ENCODE measurements at places on chromosomes 2 and 18.

DNA sequence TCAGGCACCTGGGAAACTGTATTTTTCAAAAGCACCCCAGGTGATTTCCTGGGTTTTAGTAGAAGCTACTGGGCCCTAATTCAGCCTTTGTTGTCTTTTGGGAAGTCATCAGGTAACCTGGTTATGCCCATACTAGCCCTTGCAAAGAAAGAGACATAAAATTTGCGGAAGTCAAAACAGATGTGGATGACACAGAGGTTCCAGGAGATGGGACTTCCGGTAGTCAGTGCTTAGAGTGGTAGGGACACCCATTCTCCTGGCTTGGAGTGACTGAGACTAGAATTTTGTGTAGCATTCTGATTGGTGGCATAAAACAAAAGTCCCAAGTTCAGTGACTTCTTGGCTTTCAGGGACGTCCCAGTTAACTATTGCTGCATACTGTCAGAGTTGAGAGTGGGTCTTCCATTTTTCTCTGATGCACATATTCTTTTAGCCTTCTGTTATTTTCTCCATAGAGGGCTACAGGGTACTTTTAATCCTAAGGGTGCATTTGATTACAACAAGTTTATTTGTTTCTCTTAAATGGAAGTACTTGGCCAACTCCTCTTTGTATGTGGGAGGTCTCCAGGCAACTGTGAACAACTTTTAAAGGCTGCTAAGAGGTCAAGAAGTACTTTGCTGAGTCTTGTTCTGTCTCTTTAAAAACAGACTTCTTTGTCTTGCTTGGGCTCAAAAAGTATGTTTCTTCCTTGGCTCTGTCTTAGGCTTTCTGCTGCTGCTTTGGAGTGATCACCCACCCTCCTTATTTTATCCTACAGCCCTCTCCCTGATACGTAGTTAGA lies 8.8 kb downstream of the NAB1 start:
- no peak for DNase-seq

DNA sequence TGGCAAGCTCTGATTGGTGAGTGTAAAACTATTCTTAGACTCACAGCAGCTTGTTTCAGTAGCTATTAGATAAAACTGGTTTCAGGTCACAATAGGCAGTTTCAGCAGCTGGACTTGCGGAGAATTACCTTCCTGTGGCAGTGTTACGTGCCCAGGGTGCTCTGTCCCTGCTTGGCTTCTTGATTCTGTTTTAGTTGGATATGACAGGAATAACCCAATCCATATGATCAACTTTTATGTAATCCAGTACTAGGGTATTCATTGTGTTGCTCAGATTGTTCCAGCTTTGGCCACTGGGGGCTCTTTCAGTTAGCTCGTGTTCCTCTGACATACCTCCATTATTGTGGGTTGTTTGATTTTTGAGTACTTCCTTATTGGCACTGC lies 43.1 kb downstream of the INPP4A start:
- DNase-seq: no peak

DNA sequence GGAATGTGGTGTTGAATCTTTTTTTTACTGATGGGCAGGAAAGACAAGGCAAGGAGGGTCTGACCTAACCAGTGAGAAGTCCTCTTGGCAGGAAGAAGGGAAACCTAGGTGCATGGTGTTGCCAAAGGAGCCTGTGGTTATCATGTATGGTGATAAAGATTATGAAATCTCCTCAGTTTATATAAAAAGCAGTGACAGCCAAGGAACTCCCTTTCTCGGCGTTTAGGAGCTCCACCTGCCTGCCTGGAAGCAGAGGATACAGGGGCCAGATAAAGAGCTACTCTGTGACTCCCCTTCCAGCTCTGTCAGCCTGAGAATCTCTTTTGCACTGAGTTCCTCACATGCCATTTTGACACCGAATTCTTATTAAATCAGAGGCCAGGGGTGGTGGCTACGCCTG lies 26.1 kb downstream of the COLEC12 start:
- DNase-seq: no peak

DNA sequence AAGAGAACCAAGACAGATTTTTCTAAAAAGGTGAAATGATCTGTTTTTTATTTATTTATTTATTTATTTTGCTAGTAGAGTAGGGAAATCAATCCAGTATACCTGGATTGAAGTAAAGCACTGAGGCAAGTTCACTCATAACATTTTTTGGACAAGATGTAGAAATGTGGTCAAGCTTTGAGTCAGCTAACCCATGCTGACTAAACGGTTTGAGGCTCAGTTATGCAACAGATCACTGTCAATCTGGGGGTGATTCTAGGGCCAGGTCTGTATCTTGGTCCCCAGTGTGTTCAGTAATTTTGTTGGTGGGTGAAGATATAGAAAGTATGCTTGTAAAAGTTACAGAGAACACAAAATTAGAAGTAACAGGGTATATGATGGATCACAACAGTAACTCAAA lies 60.2 kb downstream of the RMDN2 start:
- DNase-seq: no peak

DNA sequence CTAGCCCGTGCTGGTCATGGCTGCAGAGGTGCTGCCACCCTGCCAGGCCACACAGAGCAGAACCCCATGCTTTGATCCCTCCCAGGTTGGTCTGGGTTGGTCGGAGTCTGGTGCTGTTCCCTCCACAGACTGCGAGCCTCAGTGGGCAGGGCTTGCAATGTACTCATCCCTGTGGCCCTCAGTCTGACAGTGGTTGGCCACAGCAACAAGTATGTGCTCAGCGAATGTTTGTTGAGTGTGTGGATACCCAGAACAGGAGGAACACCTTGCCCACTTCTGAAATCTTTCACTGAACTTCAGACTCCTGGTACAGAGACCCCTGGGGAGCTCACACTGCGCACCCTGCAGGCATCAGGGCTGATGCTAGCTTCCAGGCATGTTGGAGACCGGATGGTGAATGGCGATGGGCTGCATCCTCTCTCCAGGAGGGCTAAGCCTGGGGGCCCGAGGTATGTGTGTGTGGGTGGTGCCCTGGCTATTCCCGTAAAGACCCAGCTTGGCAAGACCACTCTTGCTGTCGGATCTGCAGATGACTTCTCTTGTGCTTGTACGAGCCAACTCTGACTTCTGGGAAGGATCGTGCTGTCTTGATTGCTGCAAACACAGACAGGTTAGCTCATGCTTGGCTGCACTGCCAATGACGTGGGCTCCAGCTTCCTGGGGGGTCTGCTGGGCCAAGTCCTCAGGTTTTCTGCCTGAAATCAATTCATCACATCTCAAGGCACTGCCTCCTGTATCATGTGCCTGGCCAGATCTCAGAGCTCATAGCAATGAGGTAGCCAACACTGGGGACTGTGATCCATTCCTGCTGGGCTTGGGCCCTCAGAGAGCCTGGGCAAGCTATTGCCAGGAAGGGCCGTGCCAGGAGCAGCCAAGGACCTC lies 43.7 kb downstream of the RHOB start:
- DNase-seq: no peak

DNA sequence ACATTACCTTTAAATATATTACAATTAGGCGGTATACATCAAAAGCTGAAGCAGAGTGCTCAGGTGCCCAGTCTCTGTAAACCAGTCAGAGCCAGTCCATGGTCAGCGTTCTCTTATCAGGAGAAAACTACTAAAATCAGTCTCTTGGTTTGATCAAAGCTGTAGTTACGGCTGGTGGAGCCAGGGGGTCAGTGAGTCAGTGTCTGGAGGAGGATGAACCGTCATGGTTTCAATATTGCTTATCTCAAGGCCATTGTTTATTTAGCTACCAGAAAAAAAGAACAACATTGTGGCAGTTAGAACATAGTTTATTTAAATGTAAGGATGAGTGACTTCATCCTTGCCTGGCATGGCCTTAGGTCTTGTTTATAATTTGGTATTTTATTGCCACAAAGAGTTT lies 71.3 kb upstream of the NYAP2 start:
- DNase-seq: no peak

DNA sequence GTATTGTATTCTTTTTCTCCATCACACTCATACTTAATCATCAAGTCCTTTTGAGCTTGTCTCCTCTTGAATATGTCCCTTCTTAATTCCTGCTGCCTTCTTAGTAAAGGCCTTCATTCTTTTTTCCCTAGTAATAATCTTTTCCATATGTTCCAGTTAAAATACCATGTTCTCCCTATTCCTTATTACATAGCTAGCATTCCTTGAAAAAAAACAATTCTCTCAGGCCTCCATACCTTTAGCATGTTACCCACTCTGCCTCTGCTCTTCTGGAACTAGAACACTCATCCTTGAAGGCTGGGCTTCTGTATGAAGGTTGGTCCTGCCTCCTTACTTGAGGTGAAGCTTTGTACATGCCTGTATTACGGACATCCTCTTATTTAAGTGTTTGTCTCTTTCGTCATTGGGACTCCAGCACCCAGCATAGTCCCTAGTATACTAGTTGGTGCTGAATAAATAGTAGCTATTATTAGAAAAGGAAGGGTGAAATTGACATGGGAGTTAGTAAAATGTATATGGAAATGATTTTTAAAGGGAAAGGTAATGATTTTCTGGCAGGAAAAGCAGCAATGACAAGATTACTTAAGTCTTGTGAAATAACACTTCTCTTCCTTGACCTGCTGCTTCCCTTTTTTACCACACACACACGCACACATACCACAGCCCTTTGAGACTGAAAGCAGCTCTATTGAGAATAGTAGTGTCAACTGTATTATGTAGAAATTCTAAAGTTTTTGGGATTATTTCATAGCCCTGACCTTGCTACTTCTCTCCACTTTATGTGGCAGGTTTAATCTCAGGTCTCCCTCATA lies 45.6 kb downstream of the REL start:
- DNase-seq: no peak

- DNase-seq: no peak
These were observed 3.6 kb downstream of the DPP4 start for GRCh38 chr2:162070228-162070936.

DNA sequence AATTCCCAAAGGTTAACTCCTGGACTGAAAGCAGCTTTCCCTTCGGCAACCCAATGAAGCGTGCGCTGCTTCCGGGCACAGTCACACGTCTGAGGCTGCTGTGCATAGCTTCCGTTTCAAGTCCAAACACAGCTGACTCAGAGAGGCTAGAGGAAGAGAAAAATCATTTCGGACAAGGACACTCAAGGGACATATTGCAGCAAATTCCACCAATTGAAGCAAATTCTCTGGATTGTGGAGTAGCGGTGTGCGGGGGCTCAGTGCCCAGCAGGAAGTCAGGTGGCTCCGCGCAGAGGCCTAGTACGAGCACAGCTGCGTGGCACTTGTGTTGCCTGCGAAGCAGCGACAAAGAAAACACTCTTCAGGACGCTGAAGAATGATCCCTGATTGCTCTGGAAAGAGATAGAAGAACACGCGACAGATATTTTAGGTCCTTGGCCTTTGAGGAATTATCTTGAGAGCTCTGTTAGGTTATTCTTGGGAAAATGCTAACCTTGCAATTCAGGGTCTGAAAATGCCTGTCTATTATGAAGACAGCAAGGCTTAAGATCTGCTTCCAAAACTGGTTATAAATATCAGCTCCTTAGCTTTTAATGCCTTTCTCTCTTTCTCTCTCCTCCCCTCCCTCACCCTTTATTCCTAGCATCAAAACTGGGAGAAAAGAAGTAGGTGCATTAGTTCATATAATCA lies 352.6 kb upstream of the DLGAP1 start:
- DNase-seq: no peak

- no peak for DNase-seq
These were observed 127.3 kb upstream of the CXCR4 start for GRCh38 chr2:136245211-136245610.

DNA sequence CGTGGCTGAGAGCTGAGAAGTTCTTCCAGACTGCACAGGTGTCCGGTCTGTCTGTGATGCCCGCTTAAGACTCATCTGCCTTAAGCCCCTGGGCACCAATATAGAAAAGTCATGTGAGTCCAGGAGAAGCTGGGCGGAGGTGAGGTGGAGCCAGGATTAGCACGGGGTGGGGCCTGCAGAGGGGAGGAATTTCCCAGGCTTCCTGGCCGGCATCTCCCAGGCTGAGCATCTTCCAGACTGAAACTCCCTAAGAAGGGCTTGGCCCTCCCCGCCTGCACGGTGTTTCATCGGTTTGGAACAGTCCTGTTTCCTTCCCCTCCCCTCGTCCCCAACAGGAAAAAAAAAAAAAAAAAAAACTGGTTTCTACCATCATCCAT lies 270.3 kb downstream of the ATAD2B start:
- DNase-seq: no peak

DNA sequence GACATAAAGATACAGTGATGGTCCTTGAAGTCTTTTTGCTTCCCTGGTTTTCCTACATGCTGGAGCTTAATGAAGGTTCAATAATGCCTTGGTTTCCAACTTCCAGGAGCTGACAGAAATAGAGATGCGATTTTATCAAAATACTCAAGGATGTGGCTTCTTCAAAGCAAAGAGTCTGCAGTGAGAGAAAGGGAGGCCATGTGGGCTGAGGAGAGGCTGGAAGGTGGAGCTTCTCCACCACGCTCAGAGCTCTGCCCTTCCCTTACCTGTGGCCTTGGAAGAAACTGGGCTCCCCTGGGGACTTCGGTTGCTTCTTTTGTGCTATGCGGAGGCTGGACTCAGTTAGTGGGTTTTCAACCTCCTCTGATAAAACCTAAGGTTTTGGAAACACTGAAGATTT lies 175.0 kb upstream of the APCDD1 start:
- no peak for DNase-seq

- no peak for DNase-seq
These were observed 1065.8 kb upstream of the SLC39A10 start for GRCh38 chr2:194591192-194591591.

DNA sequence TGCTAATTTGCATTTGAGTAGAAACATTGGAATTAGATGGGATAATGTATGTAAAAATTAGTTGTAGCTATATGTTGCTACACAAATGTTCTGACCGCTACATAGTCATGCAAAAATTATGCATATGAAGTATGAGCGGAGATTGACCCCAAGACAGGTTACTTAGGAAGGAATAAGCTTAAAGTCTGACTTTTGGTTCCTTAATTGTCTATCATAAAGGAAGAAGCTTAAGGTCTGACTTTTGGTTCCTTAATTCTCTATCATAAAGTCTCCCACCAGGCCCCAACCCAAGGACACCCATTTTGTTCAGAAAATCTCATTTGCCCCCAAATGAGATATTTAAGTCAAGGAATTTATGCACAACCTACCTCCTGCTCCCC lies 106.5 kb downstream of the EVA1A start:
- no peak for DNase-seq

- no peak for DNase-seq
These were observed 225.5 kb upstream of the VRK2 start for GRCh38 chr2:57821088-57821487.

- no peak for DNase-seq
These were observed 3.1 kb upstream of the EXOC6B start for GRCh38 chr2:72828840-72829507.

- no peak for DNase-seq
These were observed 248.8 kb downstream of the IRS1 start for GRCh38 chr2:226550801-226551200.

- no peak for DNase-seq
These were observed 72.6 kb upstream of the MCFD2 start for GRCh38 chr2:46988230-46988629.

DNA sequence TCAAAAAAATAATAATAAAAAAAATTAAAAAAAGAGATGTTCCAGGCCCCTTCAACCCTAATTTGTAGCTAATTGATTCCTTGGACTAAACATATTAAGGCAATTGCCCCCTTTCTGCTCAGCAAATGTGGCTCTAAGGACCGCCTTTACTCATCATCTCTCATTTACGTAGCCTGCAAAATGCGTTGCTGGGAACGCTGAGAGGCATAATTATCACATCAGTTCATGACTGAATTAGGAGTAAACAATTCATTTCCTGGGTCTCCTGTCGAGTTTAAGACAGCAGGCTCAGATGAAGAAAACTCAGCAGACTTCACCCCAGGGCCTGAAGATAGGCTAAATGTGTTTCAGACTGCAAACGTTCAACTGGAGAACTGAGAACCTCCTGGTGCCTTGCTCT lies 413.5 kb downstream of the NBAS start:
- DNase-seq: no peak

Data from hypothalamus (tissue), 51 donors.